ENCODE measurements at places on chromosomes 4 and X.
A peak's percentile ranks its signal among the peaks of the same experiment; 100 is the strongest.

- DNase-seq, result no peak
Observed at GRCh38 chr4:8786166-8786565, 85.5 kb downstream of the HMX1 start.

DNA sequence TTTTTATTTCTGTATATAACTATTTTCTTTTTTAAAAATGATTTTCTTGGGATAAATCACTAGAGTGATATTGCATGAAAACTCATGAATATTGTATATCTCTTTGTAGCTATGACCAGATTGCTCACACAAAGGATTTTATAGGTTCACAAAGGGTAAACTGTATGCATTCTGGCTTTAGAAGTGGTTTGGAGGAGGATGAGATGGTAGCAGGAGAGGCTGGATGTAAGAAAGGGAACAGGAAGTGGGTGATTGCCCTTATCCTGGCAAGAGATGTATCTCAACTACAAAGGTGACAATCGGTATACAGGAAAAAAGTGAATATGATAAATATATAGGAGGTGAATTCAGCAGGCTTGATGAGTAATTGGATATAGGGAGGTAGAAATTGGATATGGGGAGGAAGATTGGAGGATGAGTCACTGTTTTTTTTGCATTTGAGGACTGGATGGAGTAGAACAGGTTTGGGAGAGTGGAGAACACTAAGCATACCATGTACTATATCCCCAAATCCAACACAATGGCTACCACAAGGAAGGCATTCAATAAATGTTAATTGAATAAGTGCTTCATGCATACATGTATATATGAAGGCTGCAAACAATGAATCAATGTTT lies 9.9 kb downstream of the FGG start:
- no peak for DNase-seq

DNA sequence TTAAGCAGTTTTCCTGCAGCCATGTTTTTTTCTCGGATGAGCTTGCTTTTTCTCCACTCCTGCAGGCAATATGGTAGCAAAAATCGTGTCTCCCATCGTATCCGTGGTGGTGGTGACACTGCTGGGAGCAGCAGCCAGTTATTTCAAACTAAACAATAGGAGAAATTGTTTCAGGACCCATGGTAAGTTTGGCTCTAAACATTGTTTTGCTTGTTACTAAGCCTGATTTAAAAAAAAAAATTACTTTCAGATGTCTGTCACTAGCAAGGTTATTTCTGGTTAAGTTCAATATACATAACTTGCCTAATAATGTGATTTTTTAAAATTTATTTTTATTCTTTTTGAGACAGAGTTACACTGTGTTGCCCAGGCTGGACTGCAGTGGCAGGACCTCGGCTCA lies 17.5 kb upstream of the GYG2 start:
- no peak for DNase-seq

DNA sequence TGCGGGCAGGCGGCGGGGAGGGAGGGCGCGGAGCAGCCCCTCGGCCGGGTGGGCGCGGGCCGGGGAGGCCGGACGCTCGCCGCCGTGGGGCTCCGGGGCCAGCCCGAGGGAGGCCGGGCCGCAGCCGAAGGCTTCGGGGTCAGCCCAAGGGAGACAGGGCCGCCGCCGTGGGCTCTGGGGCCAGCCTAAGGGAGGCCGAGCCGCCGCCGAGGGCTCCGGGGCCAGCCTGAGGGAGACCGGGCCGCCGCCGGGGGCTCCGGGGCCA lies 251 bp downstream of the KIAA0232 start:
- peak; percentile 34 for DNase-seq

DNA sequence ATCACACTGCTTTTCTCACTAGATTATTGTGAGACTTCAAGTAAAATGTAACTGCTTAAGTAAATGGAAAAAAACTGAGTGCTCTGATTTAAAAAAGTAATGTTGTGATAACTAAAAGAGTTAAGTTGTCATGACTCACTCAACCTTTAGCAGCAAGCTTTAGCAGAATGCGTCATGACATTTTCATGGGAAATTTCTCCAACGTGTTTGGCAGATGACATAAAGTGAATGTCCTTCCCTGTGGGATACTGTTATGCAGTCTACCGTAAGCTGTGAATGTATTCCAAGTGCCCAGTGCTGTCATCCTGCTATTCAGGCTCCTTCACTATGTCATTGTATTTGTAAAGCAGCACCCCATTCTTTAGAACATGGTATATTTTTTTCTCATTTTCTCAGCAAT lies 136.2 kb downstream of the CPXCR1 start:
- no peak for DNase-seq

- peak; percentile 84 for DNase-seq
Observed at GRCh38 chrX:150476164-150476699, 92.2 kb upstream of the MTM1 start.

- no peak for DNase-seq
Observed at GRCh38 chrX:117508021-117508420, 608.6 kb downstream of the KLHL13 start.

GRCh38 chr4:105551965-105552746 lies at the start of gene ARHGEF38:
Gene ARHGEF38, plus strand, starts transcription at chr4:105552620. Its CDS starts 146 bp downstream, at chr4:105552766.
- peak; percentile 34 for DNase-seq

DNA sequence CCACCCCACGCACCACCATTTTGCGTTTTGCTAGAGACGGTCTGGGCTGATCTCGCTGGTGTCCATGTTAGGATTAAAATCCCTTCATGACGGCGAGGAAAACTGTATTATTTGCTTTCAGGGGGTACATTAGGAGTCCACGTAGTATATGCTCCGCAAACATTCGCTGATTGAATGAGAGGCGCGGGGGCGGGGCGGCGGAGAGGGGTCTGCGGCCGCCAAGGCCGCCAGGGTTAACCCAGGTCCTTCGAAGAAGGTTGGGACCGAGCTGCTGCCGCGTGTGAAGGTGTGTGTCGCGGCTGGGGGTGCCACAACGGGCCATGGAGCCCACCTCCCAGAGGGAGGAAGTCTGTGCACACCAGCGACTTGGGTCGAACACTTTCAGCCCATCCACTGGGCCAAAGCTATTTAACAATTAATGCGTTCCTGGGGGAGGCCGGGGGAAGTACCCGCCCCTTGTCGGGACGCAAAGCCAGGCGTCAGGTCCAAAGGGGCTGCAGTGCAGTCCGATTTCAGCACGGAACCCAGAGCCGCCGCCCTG lies 6.4 kb upstream of the PITX2 start:
- no peak for DNase-seq

- no peak for DNase-seq
Observed at GRCh38 chr4:68744368-68744767, 71.4 kb upstream of the UGT2B10 start.

DNA sequence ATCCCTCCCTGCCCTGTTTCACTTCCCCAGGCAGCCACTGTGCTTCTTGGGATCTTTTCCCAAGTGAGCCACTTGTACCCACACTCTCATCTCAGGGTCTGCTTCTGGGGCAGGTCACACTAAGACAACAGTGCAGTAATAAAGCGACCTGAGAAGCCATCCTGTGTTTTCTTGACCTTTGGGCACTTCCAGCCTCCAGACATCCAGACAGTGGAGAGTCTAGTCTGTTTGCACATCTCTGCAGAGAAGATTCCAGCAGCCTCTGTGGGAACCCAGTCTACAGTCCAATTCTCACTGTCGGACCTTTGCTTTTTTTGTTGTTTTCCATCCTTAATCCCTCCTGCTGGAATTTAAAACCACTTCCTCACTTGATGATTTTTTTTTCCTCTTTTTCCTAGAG lies 50.3 kb upstream of the ATP6AP2 start:
- no peak for DNase-seq

- peak; percentile 40 for DNase-seq
Observed at GRCh38 chrX:134999469-134999868, 8.7 kb downstream of the SMIM10 start.

DNA sequence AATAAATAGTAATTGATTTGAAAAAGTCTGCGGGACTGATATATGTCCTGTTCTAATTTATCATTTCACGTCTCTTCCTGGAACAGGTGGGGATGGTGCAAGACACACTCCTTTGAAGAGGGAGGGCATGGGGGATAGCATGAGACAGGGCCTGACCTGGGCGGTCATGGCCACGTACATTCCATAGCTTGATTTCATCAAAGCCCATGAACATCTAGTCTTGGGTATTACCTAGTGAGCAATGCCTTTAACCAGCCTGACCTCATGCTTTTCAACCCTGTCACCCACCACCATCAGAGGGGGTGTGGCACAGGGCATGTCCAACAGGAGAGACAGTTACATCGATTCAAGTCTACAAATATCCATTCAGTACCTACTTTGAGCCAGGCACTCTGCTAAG lies 52.3 kb upstream of the HOPX start:
- DNase-seq, result no peak

- DNase-seq, result no peak
Observed at GRCh38 chr4:36492041-36492440, 210.6 kb downstream of the DTHD1 start.

DNA sequence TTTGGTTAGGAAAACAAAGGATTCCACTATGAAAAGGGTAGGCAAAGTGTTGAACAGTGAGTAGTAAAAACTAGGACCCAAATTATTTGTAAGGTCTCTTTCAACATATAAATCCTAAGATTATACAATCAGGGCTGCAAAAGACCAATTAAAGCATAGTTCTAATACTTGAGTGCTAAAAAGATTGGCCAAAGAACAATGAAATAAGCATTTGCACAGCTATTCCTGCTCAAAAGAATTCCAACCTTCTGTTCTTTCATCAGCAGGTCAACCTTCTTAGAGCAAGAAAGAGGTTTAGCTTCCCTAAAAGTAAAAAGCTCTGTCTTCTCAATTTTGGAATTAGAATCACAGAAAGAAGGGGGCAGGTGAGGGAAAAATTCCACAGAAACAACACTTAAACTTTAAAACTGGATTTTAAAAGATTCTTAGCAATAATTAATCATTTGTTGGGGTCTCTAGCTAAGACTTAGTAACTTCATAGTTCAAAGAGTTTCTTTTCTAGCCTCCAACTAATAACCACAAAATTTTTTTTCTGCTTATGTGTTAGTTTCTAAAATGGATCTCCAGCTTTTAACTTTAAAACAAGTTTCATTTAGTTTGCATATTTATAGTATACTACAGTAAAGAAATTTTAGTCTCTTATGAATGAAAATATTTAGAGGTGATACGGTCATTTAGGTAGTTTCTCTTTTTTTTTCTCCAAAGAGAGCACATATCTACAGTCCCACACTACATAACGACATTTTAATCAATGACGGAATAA lies 16.3 kb downstream of the TSPAN5 start:
- no peak for DNase-seq

DNA sequence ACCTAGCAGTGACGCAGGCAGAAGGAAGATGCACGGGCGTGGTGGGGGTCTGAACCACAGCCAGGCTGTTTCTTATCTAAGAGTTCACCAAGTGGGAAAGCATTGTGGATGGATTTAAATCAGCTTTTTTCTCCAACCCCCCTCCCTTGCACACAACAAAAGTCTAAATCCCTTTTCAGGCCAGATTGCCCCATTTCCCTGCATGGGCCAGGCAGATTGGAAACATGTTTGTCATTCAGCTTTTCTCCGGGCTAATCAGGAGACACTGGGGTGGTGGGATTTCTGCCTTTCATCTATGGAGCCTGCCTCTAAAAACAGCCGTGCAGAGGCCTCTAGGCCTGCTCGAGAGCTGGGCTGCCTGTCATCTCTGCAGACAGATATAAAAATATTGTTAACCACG lies 166.3 kb upstream of the LEF1 start:
- DNase-seq, result no peak
